ENCODE measurements at places on chromosomes 2 and 18.
A peak's percentile ranks its signal among the peaks of the same experiment; 100 is the strongest.

GRCh38 chr2:105761931-105762515, 17.3 kb downstream of the NCK2 start:
- DNase-seq = no peak

GRCh38 chr18:62571037-62571436, 48.2 kb downstream of the ZCCHC2 start:
- DNase-seq = no peak

DNA sequence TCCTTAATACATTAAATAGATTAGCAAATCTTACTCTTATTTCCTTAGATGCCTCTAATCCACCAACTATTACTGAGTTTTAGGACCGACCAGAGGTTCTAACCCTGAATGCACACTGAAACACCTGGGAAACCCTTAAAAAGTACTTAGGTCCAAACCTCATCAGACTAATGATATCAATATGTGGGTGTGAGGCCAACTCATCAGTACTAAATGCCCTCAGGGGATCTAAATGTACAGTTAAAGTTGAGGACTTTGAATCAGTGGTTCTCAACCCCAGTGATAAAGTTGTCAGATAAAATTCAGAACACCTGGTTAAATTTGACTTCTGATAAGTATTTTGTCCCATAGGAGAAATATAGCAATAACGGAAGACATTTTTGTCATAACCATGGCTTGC, 20.9 kb downstream of the MMADHC start:
- DNase-seq = no peak

DNA sequence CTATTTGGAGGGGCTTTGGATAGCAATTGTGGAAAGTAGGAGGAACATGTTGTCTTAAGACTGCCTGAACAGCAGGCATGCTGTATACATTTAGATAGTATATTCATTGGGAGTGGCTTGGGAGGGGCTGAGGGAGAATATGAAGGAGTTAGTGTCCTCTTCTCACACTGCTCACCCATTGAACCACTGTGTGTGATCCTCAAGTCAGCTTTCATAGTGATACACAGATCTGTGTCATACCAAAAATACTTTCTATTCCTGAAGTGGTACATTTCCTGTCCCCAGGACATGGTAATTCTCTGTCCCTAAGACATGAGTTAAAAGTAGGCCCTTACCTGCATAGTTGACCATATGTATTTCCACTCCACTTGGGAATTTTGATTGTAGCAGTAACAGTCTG, 9.6 kb downstream of the NEMP2 start:
- DNase-seq = no peak

- no peak for DNase-seq
Observed at GRCh38 chr18:38551881-38552280, 986.3 kb upstream of the CELF4 start.

DNA sequence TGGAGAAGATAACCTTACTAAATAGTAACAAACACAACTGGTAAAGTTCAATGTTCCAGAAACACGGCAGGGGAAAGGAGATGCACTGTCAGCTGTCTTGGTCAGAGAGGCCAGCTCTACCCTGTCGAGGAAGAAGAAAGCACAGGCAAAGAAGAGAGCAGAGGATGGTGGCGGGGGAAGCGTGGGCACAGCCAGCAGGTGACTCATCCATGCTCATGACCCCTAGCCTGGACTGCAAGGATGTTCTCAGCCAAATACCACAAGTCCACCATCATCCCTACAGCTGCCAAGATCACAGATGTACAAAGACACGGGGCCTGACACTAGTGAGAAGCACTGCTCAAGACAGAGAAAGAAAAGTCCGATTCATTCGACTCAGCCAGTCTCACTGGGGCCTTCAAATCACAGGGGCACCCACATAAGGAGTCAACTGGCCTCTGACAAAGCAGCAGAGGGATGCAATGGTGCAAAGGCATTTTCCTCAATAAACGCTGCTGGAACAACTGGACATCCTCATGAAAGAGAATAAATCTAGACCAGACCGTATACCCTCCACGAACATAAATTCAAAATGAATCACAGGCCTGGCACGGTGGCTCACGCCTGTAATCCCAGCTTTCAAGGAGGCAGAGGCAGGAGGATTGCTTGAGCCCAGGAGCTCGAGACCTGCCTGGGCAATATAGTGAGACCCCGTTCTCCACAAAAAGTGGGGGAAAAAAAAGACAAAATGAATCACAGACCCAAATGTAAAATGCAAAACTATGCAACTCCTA, 5.6 kb downstream of the DTYMK start:
- no peak for DNase-seq

GRCh38 chr2:65003037-65003436, 13.8 kb downstream of the SLC1A4 start:
- DNase-seq = no peak

- DNase-seq = no peak
Observed at GRCh38 chr2:16625201-16625729, 40.4 kb downstream of the CYRIA start.

DNA sequence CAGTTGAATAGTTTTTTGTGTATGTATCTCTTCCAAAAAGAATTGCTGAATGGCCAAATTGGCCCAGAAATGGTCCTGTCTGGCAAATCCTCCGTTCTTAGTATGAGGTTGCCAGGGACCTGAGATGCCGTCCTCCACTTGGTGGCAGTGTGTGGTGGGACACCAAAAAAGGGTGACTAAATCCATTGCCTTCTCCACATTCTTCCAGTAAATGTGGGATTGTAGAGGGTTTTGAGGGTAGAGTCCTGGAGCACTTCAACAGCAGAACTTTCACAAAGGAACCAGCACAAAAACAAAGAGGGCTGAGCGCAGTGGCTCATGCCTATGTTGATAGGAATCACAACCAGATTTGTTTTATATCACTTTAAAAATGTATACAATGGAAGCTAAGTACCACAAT, 199.9 kb downstream of the BCL2 start:
- DNase-seq = no peak

DNA sequence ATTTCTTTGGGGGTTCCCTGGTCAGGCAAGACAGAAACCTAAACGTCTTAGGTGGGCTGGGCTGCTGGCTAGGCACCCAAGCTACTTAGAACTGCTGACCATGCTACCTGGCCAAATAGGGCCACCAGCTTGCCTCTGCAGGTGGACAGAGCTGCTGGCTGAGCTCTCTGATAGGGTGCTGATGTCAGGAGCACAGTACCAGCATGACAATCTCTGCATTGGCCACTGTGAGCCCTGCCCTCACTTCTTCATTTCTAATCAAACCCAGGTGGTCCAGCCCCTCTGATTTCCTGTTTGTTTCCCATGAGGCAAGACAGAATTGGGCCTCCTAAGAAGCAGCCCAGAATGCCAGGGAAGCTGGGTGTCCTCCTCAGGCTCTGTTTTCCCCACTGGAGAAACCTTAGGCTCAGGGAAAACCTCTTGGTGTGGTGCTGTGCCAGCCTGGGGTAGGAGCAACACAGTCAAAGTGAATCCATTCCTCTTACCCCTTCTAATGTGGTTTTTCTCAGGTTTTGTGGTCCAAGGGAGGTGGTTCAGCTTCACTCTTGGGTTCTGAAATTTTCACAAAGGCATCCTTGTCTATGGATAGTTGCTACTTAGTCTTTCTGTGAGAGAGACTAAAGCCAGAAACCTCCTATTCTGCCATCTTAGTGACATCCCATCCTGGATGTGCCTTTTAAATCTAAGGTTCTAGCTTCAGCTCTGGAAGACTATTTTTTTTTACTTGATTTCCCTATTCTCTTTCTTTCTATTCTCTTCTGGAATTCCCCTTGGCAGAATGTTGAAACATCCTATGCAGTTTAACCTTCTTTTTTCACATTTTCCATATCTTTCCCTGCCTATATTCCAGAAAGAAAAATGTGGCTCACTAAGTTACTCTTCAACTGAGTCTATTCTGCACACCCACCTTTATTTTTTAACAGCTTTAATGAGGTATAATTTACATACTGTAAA, 15.2 kb downstream of the SP100 start:
- no peak for DNase-seq

GRCh38 chr2:86037141-86037794, 68.4 kb downstream of the POLR1A start:
- DNase-seq = peak; percentile 68

GRCh38 chr2:30421026-30421603, 25.9 kb upstream of the LCLAT1 start:
- DNase-seq = no peak

- DNase-seq = peak; percentile 33
Observed at GRCh38 chr2:109615637-109616144, 1.5 kb downstream of the SOWAHC start.

DNA sequence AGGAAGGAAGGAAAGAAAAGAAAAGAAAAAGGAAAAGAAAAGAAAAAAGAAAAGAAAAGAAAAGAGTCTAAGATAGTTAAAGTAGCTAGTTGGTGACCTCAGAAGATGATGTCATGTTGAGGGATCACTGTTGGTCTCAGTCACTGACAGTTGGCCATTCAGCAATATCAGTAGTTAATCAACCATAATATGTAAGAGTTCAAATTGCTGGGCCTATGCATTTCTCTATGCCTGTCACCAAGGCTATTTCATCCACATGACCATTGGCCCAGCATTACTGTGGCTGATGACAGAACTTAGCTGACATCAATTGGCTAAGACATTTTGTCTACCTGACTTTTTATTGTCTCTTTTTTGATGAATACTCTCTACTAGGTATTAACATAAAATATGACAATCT, 435.5 kb upstream of the CRIM1 start:
- DNase-seq = no peak

- peak; percentile 85 for DNase-seq
Observed at GRCh38 chr2:85277416-85278158, 50.2 kb downstream of the TGOLN2 start.

DNA sequence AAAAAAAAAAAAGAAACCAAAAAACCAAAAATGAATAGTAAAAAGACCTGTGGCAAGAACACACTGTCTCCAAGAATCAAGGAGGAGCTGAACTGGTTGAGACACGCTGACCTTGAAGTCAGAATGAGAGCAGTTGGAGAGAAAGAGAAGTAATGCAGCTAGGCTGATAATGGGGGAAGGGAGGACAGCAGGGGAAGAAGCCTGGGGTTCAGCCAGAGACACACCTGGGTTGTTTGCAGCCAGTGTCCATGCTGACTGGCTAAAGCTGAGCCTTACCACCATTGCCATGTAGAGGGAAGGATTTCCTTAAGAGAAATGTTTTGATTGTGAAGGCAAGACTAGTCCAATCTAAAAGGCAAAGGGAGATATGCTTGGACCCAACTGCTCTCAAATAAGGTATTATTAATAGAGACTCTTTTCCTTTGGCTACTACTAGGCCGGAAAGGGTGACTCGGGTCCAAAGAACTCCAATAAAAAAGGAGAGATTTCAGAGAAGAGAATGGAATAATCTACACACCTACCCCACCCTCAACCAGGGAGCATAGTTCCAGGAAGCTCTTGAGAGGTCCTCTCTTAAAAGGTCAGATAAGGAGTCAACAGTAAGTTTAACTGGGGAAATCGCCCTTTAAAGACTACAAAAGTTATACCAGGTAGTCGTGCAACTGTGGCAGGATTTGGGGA, 25.2 kb upstream of the REL start:
- no peak for DNase-seq

- DNase-seq = no peak
Observed at GRCh38 chr2:201959626-201960025, 74.0 kb upstream of the FZD7 start.

- no peak for DNase-seq
Observed at GRCh38 chr2:10985260-10985659, 73.5 kb downstream of the KCNF1 start.

DNA sequence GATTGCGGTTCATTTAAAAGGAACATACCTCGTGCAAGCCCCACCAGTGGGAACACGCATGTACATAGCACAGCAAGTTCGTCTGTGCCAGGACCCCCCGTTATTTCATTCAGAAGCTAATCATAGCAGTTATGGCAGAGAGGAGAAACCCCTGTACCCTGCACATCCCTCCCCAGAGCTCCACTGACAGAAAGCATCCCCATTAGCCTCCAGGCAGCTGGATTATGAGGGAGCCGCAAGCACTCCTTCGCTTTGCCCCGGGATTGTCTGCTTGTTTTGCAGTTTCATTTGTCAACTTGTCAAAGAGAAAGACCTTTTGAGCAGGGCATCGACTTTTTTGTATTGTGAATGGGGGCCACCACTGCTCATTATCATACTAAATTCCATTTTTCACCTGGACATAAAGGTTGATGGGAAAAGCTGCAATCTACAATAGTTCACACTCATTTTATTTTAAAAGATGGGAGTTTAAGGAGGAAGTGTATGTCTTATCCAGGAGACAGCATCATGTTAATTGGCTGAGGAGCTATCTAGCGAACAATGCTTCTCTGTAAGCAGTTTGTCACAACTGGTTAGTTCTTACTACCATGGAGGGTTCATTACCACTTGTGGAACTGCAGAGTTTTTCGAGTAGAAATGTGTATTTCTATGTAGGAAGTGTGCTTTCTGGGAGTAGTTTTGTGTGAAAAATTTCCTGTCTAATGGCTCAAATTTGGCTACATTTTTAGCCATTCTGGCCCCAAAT, 255.3 kb downstream of the THSD7B start:
- DNase-seq = no peak

DNA sequence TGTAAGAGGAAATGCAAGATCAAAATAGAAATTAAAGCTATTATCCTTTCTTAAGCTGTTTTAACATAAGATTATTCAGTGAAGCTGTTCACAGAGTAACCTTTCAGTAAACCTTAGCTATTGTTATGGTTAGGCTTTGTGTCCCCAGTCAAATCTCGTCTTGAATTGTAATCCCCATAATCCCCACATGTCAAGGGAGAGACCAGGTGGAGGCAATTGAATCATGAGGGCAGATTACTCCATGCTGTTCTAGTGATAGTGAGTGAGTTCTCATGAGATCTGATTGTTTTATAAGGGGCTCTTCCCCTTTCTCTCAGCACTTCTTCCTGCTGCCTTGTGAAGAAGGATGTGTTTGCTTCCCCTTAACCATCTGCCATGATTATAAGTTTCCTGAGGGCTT, 424.4 kb downstream of the DSEL start:
- no peak for DNase-seq

DNA sequence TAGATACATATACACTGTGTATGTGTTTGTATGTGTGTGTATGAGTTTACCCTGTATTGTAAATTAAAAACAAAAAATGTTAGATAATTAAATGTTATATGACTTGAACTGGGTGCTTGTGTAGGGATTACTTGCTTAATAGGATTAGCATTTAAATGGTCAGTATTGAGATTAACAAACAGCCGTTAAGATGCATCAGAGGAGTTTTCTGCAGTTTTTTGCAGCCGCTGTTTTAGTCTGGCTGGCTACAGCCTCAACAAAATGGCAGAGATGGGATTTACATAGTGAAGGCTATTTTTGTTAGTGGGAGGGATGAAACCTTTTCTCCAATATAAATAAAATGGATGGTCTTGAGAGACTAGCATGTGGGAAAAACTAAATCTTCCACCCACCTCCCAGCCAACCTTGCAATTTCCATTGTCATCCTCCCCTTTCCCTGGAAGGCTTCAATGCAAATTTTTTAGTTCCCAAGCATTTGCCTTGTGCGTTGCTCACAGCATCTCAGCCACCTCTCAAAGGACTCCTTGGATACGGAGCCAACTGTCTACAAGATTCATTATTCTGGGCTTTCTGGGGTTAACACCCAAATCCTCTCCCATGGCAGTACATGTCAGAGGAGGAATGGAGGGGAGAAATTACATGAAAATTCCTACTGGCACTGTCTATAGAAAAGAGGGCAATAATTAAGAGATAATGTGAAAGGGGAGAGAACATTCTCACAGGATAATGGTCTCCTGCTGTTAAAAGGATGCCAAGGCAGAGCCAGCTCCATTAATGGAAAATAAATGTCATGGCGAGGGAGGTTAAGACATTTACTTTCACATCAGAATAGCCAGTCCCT, 351.9 kb downstream of the CDH2 start:
- no peak for DNase-seq
